ENCODE measurements at places on chromosomes 2 and 18.

GRCh38 chr2:133360190-133360589 lies 208.1 kb downstream of the NCKAP5 start:
- no peak for DNase-seq

DNA sequence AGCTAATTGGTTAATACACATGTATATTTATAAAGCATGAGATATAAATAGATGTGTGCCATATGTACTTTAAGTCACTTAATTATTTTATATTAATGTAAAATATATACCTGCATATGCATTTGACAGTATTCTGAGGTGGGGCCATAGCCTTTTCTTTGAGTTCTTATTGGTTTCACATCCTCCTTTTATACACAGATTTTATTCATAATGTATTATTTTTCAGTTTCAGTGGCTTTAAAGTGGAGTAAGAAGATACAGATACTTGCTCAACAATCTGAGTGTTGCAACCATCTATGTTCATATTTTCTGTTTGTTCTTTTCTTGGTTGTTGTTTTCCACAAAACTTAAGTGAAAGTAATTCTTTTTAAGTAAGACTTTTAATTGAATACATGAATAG lies 436.5 kb downstream of the RND3 start:
- no peak for DNase-seq

DNA sequence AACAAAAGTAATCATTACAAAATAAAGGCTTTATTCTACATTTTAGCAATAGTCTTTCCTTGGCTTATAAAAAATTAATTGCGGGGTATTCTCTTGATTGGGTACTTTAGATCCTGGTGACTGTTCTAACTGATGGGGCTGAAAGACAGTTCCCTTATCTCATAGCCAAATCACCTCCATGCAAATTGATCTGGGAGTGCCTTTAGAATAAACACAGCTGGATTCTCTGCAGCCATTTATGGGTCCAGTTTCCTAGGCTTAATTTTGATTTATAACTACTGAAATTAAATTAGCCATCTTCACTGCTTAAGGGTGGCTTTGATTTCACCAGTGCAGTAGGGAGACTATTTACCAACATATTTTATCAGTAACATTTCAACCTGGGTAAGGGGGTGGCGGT lies 337.1 kb downstream of the NRXN1 start:
- DNase-seq = no peak

DNA sequence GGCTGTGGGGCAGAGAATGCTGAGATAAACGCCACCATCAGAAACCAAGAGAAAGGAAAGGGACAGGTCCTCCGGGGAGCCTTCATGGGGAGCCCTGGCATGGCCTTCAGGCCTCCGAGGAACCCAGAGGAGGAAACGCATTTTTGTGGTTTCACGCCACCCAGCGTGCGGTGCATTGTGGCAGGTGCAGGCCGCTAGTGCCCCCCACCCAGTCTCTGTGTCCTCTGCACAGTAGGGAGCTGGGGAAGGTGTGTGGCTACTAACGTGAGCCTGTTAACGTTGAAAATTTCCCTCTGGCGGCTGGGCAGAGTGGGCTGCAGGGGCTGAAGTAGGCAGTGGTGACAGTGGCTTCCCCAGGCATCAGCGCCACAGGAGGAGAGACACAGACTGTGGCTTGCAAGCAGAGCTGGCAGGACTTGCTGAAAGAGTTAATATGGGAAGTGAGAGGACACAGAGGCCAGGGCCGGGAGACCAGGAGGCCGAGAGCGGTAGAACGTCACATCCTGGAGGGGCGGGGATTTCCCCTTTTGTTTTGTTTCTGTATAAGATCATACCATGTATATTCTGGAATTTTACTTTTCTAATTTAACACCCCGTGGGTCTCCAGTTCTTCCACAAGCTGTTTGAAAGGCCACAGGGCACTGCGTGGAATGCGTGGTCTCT lies 166.9 kb downstream of the GBX2 start:
- DNase-seq = no peak

DNA sequence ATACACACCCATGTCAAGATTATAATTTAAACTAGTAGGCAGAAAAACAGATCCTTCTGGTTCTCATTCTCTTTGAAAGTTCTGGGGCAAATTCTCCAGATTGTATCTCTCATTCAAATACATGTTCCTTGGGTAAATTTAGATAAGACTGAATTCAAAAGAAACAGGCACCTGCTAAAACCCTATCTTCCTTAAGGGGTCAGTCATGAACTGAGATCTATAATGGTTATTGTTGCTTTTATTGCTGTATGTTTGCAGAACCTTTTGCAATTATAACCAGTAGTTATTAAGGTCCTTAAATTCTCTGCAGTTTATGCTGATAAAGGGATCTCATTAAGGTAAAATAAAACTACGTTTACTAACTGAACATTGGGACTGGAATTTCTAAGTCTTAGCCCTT lies 83.5 kb downstream of the MYO5B start:
- DNase-seq = no peak

DNA sequence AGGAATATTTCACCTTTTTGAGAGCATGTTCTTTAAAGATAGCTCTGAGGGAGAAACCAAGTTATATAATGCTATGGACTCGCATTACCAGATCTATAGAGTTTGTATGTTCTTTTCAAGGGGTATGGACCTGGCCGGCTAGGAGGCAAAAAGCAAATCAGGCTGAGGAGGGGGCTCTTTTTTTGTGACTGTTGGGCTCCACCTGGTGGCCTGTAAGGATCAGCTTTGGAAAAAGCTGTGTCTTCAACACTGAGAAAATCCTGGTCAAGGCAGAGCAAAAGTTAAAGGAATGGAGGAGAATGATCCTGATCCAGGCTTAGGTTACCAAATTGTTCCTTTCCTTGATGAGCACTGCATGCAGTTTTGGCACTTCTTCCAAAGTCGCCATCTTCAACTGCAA lies 180.5 kb downstream of the DIS3L2 start:
- DNase-seq = peak; percentile 38

- no peak for DNase-seq
These were observed 27.5 kb upstream of the REEP1 start for GRCh38 chr2:86364894-86365293.

GRCh38 chr18:48312066-48312465 lies 97.1 kb downstream of the ZBTB7C start:
- no peak for DNase-seq

GRCh38 chr2:120709608-120710041 lies 26.0 kb upstream of the GLI2 start:
- no peak for DNase-seq

DNA sequence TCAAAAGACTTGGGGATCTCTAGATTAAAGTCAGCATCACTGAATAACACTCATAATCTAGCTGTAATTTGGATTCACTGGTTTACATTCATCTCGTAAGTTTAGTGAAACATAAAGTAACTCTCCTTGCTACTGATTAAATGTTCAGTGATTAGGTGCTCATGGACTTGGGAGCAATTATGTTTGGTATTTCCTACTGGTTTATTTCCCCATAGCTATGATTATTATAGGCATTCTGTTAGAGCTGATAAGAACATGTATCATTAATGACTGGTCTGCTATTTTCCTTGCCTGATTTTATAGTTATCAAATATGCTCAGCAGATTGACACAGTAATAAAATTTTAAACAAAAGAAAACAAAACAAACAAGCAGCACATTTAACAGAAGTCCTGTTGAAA lies 334.7 kb upstream of the SLC8A1 start:
- DNase-seq = no peak

GRCh38 chr18:48842259-48843061 lies 108.3 kb downstream of the SMAD7 start:
- DNase-seq = peak; percentile 64

DNA sequence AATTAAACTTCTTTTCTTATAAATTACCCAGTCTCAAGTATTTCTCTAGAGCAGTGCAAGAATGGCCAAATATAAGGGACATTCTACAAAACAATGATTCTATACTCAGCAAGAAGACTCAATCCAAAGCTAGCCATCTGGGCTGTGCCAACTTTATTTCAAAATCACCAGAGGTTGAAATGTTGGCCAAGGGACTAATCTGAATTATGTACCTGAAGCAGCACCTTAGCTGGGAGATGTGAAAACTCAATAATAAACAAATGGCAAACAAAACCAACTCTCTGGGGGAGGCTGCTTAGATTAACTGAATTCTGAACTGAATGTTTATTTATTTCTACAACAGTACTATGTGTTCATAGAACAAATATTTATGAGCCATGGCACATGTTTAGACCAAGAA lies 251.3 kb downstream of the RDH14 start:
- DNase-seq = no peak

DNA sequence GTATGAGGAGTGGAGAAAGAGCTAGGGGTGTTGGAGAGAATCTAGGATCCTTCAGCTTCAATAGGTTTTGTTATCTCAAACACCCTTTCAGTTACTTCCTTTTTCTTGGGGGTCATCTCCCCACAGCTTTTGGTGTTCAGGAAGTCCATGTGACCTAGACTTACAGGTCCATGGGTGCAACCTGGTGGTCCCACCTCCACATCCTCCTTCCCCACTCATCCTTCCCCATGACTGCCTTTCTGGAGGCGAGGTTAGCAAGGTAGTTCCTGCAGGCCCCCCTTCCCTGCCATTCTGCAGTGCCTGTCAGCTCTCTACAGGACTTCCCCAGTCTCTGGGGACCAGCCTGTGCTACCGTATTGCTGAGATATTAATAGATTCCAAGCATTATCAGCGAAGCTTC lies 107.6 kb downstream of the TMEM17 start:
- no peak for DNase-seq
